Naive thymus-derived CD4-positive, alpha-beta T cell (primary cell): ENCODE measurements at places on chromosomes 7 and 10.

DNA sequence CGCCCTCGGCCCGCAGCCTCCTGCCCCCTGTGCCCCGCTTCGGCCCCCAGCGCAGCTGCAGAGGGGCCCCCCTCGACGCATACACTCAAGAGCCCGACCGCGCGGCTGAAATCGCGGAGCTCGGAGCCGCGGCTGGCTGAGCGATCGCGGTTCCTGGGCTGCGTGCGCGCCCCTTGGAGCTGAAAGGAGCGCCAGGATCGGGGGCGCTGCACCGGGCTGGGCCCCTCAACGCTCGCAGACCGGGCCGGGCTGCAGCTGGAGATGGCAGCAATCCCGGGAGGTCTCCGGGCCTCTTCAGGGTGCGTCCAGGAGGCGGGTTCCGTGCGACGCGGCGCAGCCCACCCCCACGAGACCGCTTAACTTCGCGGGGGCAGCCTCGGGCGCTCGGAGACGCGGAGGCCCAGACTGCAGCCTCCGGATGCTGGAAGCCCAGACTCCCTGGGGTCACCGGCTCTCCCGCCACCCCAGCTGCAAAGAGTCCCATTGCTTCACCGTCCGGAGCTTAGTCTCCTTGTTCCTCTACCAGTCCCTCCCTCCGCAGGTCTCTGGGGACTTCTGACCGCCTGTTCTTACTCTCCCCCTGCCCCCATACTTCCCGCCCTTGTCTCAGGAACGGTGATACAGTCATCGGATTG, 73.0 kb upstream of the LRRC4 start:
- no peaks in the 10 kb centered on the region for H3K27me3 ChIP-seq
- peak overlapping the region; percentile 56 for H3K4me3 ChIP-seq
- H3K36me3 ChIP-seq = no peaks in the 10 kb centered on the region
- H3K4me1 ChIP-seq = peaks cover 39% of the 10 kb centered on the region

GRCh38 chr7:143410521-143411004, 1.9 kb upstream of the EPHA1 start:
- no peaks in the 10 kb centered on the region for H3K36me3 ChIP-seq
- no peaks in the 10 kb centered on the region for H3K27me3 ChIP-seq
- H3K27ac ChIP-seq = no peak overlapping the region
- no peak overlapping the region for H3K4me3 ChIP-seq
- H3K4me1 ChIP-seq = peaks cover 32% of the 10 kb centered on the region
- no peak for DNase-seq

DNA sequence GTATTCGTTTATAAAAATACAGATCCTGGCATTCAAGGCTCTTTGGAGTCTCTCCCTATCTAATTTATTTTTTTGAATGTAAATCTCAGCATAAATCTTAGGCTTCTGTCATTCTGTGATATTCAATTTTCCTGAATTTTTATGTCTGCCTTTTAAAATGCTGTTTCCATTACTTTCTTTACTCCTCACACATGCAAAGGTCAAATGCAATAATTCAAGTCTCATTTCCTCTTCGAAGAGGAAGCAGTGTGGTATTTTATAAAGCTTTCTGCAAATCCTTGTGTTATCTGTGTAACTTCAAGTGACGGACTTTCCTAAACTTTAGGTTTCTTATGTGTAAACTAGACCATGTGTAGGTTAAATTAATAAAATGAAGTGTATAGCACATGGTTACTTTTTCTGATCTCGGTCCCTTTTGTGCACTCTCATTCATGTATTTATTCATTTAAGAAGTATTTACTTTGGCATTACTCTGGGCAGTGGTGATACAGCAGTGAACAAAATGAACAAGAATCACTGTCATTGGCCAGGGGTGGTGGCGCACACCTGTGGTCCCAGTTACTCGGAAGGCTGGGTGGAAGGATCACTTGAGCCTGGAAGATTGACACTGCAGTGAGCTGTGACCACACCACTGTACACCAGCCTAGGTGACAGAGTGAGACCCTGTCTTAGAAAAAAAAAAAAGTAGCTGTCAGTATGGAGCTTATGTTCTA, 332.2 kb downstream of the EXOC4 start:
- H3K4me3 ChIP-seq = no peak overlapping the region
- no peaks in the 10 kb centered on the region for H3K36me3 ChIP-seq
- no peaks in the 10 kb centered on the region for H3K27me3 ChIP-seq
- H3K4me1 ChIP-seq = no peaks in the 10 kb centered on the region

DNA sequence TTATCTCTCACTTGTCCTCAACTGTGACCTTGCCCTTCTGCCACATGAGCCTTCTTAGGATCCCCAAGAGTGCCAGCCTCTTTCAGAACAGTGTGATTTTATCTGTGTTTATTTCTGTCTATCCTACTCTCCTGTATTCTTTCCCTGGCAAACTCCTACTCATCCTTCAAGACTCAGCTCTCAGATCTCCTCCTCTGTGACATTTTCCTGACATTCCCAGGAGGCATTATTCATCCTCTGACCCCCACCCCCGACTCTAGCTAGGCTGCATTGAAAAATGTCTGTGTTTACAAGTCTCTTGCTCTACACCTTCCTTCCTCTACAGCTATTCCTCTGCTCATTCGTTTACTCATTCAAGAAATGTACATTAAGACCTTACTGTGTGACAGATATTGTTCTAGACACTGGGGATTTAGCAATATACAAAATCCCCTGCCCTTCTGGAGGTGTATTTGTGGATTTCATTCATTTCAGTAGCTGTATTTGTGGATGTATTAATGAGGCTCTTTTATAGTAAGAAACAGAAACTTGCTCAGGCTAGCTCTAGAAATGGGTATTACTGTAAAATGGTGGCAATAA, 61.4 kb upstream of the COMTD1 start:
- H3K4me1 ChIP-seq = no peaks in the 10 kb centered on the region
- no peak for DNase-seq
- H3K27me3 ChIP-seq = no peaks in the 10 kb centered on the region
- no peaks in the 10 kb centered on the region for H3K36me3 ChIP-seq
- no peak overlapping the region for H3K4me3 ChIP-seq

GRCh38 chr7:131011432-131011742, 277.4 kb upstream of the KLF14 start:
- DNase-seq = no peak
- peaks cover 90% of the 10 kb centered on the region for H3K4me1 ChIP-seq
- no peaks in the 10 kb centered on the region for H3K36me3 ChIP-seq
- H3K4me3 ChIP-seq = peak overlapping the region; percentile 7
- H3K27ac ChIP-seq = peak overlapping the region; percentile 46
- H3K27me3 ChIP-seq = no peaks in the 10 kb centered on the region

- no peaks in the 10 kb centered on the region for H3K27me3 ChIP-seq
- no peaks in the 10 kb centered on the region for H3K4me1 ChIP-seq
- H3K4me3 ChIP-seq = no peak overlapping the region
- no peak overlapping the region for H3K27ac ChIP-seq
Measured at GRCh38 chr7:81638198-81638597, 131.6 kb downstream of the HGF start.

- no peaks in the 10 kb centered on the region for H3K36me3 ChIP-seq
- no peaks in the 10 kb centered on the region for H3K4me1 ChIP-seq
- no peak for DNase-seq
Measured at GRCh38 chr7:117637937-117638336, 158.1 kb downstream of the CFTR start.

- no peaks in the 10 kb centered on the region for H3K36me3 ChIP-seq
- DNase-seq = no peak
- H3K27me3 ChIP-seq = no peaks in the 10 kb centered on the region
- no peak overlapping the region for H3K27ac ChIP-seq
Measured at GRCh38 chr7:73340514-73340913, 12.6 kb downstream of the FKBP6 start.

GRCh38 chr7:75854233-75854632, 24.6 kb upstream of the RHBDD2 start:
- DNase-seq = no peak
- no peak overlapping the region for H3K4me3 ChIP-seq

DNA sequence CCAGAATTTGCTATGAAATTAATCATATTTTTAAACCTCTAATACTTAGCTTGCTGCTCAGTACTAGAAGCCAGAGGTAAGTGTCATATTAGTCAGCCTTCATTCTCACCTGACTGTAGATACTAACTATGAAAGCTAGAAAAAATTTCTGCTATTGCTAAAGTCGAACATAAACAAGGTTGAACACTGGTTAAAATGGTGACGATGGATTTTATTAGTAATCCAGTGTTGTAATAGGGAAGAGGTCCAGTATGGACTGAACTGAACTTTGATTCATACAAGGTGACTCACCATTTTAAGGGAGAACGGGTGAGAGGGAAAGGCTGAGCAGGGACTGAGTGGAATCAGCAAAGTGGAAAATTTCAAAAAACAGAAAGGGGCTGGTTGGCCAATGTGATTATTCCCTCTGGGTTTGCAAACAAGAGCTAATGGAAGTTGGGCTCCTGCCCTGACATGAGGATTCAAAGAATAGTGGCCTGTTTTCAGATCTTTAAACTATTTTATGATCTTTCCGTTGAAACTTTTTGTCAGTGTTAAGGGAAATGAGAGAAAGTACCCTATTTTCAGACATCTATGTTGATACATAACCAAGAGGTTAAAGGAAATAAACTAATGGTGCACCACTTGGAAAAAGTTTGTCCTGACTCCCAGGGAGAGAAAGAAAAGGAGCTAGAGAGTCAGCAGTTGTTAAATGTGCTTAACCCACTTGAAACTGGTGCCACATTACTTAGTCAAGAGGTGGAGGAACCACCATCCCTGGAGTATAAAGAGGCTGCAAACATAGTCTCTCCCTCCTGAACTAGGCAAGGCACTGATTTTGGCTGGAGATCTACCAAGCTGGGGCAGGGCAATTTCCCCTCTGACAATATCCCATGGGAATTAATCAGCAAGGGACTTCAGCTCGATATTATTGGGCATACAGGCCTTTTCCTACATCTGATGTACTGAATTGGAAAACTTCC, 15.3 kb upstream of the AKR1C1 start:
- H3K4me1 ChIP-seq = no peaks in the 10 kb centered on the region
- H3K27me3 ChIP-seq = no peaks in the 10 kb centered on the region
- no peak overlapping the region for H3K4me3 ChIP-seq
- no peak overlapping the region for H3K27ac ChIP-seq
- H3K36me3 ChIP-seq = no peaks in the 10 kb centered on the region
- no peak for DNase-seq

- no peaks in the 10 kb centered on the region for H3K27me3 ChIP-seq
- H3K4me1 ChIP-seq = no peaks in the 10 kb centered on the region
- no peaks in the 10 kb centered on the region for H3K36me3 ChIP-seq
- no peak overlapping the region for H3K27ac ChIP-seq
- no peak for DNase-seq
Measured at GRCh38 chr7:6011541-6011940, 2.5 kb downstream of the AIMP2 start.

DNA sequence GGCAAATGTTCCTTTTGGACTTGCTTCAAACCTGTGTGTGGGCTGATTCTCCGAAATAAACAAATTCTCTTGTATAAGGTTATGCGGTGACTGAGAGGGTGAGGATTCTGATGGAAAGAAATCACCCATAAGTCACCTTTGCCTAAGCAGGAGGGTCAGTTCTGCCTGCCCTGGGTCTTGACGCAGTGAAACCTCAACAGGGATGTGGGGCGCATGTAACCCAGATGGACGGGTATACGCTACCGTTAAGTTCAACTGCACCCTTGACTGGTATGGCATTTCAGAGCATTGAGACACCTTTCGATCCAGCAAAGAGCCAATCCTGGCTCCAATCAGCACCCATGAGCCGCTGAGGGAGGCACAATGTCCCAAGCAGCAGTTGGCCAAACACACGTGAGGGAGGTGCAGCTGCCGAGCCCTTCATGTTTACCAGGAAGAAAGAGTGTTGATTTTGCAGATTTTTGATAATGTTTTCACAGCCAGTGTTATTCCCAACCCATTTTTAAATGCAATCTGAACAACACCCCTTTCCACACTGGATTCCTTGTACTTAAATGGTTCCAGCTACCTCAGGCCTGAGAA, 48.1 kb downstream of the SORBS1 start:
- H3K4me3 ChIP-seq = no peak overlapping the region
- H3K27ac ChIP-seq = no peak overlapping the region
